ENCODE measurements at places on chromosomes 1 and 21.
A peak's percentile ranks its signal among the peaks of the same experiment; 100 is the strongest.

GRCh38 chr1:117239467-117239866, 28.7 kb upstream of the VTCN1 start:
- DNase-seq, result no peak

DNA sequence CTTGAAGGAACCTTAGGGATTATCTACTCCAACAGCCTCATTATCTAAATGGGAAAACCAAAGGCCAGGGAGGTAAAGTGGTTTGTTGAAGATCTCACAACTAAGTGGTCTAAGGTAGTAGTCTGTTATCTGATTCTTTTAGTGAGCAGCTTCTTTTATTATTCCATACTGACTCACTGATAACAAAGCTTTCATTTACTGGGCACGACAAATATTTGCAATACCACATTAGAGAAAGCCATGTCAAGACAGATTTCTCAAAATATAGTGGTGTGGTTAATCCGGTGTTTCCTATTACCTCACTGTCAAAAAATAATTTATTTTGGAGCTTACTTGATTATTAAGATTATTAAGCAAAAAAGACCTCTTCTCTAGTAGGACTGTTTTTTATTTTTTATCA, 369.1 kb downstream of the S1PR1 start:
- no peak for DNase-seq

DNA sequence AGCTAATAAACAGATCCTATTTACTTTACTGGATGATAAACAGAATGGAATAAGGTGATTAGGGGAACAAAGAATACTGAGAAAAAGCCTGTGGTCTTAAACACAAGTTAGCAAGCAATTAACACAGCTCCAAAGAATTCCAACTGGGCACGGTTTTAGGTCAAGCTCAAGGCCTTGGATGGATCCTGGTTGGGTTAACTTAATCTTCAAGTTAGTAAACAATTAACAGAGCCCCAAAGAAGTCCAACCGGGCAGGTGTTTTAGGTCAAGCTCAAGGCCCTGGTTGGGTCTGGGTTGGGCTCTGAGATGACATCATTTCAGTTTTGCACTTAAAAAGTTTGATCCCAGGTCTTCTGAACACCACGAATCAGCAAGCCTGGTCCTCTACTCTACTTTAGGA, 1086.3 kb upstream of the TMPRSS15 start:
- no peak for DNase-seq

DNA sequence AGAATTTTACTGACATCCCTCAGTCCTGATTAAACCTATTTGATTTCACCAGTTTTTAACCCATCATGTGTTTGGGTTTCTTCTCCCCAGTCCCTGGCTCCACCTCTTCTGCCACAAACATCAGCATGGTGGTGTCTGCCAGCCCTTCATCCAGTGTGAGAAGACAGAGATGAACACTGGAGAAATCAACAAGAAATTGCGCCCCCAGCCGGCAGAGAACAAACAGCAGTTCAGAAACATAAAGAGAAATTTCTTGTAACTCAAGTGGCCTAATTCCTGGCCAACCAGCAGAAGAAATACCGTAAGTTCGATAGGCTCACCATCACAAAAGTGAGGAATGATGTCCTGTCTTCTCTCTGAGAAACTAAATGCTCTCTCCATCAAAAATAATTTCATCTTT, 18.3 kb downstream of the S100A11 start:
- no peak for DNase-seq

DNA sequence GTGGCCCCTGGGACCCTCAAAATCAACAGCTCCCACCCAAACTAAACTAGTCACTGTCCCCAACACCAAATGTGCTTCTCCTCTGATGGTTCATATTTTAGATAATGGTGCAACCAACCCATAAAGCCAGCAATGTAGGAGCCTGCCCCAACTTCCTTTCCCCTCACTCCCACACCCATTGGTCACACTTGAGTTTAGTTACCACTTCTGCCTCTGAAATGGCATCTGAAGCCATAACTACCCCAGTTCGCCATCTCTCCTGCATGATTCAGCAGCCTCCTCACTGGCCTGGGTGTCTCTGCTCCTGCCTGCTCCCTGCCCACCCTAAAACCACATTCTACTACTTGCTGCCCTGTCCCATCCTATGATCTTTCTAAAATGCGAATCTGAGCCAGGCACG, 3.4 kb upstream of the CDCP2 start:
- no peak for DNase-seq

DNA sequence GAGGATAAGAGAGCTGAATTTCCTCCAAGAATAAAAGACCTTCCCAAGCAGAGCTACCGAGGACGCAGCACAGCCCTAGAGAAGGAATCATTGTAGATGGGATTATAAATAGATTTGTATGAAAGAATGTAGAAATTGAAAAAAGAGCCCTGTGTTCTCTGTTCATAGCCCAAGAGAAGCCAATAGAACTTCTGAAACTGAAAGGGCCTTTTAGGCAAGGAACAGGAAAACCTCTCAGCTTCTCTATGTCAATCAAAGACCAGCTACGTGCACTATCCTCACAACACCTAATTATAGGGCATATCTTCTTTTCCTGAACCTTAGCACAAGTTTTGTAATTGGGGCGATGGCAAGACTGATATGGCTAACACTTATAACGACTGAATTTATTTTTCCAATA, 192.4 kb upstream of the RNPC3 start:
- DNase-seq, result no peak

- no peak for DNase-seq
Measured at GRCh38 chr1:176938375-176938774, 226.1 kb downstream of the ASTN1 start.

DNA sequence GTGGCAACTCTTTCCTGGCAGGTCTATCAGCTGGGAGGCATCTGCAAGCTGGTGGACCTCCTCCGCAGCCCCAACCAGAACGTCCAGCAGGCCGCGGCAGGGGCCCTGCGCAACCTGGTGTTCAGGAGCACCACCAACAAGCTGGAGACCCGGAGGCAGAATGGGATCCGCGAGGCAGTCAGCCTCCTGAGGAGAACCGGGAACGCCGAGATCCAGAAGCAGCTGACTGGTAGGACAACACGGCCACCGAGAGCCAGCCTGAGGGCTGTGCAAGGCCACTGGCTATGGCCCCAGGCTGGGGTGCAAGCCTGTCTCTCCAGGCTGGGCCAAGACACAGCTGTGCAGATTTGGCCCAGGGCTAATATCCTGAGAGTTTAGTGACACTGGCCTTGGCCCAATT, 34.2 kb downstream of the PKP1 start:
- no peak for DNase-seq

GRCh38 chr1:221477252-221477651, 264.6 kb downstream of the DUSP10 start:
- no peak for DNase-seq

DNA sequence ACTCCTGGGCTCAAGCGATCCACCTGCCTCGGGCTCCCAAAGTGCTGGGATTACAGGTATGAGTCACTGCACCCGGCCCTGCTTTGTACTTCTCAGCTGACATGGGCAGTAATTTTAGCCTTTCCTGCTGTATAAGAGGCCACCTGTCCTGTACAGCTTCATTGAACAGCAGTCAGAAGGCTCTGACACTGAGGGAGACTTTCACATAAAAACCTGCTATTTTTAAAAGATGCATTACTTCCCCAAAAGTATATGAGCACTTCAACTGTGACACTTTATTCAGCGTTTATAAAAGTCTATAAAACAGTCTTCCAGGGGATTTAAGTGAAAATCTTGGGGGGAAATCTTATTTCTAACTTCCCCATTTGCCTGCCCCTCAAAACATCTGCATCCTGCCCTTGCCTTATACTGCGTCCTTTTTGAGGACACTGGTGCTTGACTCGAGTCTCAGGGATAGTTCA, 17.6 kb downstream of the RNU5D-1 start:
- DNase-seq, result no peak

DNA sequence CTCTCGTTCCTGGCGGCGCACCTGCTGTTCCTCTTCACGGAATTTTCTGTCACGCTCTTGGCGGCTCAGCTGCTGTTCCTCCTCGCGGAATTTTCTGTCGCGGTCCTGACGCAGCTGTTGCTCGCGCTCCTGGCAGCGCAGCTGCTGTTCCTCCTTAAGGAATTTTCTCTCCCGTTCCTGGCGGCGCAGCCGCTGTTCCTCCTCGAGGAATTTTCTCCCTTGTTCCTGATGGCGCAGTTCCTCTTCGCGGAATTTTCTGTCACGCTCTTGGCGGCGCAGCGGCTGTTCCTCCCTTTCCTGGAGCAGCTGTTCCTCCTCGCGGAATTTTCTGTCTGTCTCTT, 6.4 kb downstream of the TCHH start:
- no peak for DNase-seq

DNA sequence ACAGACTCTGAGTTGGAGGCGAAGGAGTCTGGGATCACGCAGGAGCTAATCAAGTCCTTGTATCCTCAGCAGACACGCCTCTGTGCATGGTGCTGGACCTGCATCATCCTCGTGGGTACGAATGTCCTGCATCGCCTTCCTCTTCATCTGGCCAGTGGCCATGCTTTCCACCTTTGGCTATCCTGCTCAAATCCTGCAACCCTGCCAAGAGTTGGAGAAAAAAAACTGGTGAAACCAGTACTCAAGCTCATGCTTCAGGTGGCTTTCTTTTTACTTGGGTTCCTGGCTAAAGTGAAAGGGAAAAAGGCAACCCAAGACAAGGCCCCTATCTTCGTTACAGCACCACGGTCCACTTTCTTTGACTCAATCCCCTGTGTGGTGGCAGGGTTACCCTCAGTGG, 8.9 kb downstream of the SETSIP start:
- no peak for DNase-seq

DNA sequence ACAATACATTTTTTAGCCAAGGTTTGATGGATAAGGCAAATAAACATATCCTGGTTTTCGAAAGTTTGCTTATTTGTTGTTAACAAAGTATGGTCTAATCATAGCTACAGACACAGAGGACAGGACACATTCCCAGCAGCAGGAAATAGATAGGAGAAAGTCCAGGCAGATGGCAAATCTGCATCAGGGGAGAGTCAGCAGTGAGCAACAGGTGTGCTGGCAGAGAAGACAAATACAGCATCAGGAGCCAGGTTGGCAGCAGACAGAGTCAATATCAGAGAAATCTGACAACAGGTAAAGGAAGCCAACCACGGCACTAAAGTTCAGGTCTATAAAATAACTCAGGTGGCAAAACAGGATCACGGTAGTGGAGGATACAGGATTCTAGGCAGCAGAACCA, 210.7 kb upstream of the PTBP2 start:
- no peak for DNase-seq

GRCh38 chr1:239126884-239127283, 259.5 kb upstream of the CHRM3 start:
- DNase-seq, result no peak

DNA sequence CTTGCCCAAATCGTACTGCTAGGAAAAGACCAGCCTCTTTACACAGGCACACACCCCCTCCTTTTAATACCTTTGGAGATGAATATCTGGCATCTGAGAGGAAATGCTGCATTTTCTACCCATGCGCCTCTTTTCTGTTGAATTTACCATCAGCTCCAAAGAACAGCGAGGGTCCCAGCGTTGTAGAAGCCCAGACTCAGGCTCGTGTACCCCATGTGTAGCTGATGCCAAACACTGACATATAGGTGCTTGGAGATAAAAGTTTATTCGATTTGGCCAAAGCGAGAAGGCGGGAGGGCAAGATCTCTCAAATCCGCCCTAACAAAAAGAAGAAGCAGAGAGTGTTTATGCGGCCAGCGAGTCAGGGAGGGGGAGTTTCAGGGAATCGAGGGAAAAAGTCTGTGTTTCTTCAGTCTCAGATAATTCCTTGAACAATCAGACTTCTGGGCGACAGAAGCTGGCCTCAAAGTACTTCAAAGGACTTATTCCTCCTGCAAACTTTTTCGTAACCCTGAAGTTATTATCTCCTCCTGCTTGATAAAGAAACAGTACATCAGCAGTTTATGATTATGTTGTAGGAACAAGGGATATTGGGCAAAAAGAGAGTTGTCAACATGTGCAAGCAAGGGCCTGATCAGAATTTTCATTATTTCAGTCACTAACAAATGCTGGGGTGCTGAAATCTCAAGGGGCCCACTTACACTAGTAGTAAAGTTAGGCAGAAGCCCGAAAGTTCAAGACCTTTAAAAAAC, 642 bp upstream of the CREG1 start:
- no peak for DNase-seq

- DNase-seq, result no peak
Measured at GRCh38 chr1:96782856-96783255, 61.3 kb downstream of the PTBP2 start.

- no peak for DNase-seq
Measured at GRCh38 chr1:101967871-101968270, 28.9 kb downstream of the OLFM3 start.

DNA sequence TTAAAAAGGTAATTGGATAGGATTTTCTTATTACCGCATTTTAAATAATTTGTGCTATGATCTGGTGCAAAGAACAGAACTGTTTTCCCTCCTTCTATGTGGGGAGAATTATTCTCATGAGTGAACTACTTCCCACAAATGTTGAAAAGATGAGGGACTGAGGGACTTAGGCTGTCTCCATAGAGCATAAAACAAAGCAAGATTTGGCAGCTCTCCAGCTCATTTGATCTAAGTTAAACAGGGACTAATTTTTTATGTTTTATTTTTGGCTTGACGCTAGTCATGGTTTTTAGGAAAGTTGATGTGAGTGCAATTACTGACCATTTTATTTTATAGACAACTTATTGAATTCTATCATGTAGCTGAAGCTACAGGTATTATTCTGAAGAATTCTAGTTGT, 362.3 kb downstream of the HLX start:
- DNase-seq, result no peak

GRCh38 chr21:22575165-22575584, 1577.0 kb downstream of the NCAM2 start:
- DNase-seq, result no peak

- DNase-seq, result no peak
Measured at GRCh38 chr1:117757668-117758067, 151.8 kb downstream of the TENT5C start.

DNA sequence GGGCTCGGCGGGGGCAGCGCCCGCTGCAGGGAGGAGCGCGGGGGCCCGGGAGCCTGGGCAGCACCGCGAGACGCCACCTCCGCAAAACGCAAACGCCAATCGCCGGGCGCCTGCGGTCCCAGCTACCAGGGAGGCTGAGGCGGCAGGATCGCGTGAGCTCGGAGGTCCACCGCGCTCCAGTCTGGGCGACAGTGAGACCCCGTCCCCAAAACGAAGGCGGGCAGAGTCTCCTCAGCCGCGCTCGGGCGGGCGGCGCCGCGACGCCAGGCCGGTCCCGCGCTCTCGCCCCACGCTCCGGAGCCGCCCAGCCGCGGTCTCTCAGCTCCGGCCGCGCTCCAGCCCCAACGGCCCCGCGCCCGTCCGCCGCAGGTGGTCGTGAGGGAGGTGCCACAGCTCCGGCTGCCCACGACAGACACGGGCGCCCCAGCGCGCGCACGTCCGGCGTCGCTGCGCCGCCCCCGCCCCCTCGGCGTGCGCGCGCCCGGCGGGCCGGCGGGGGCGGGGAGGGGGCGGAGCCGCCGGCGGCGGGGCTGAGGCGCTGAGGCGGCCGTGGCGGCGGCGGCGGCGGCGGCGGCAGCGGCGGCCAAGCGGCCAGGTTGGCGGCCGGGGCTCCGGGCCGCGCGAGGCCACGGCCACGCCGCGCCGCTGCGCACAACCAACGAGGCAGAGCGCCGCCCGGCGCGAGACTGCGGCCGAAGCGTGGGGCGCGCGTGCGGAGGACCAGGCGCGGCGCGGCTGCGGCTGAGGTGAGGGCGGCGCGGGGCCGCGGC, at the start of gene ADARB1:
Gene ADARB1 (plus strand): TSS at position 533 of the 770 bp plus-strand sequence. CDS start 97,077 bp downstream, outside the sequence.
- DNase-seq, result peak; percentile 75

All from CD4-positive, alpha-beta T cell treated with Interleukin-12 subunit alpha and Interleukin-12 subunit beta, for 1 hour (primary cell).